ENCODE measurements at places on chromosomes 4 and X. TPM values are rescaled to one million over a fixed set of nuclear protein-coding genes. Genes with fewer than 3 reads are reported as not detected.

Gene XKRX
- 0.36 TPM for total RNA-seq

Gene POF1B
- not detected for total RNA-seq

Gene FLNA
- total RNA-seq: 549 TPM

Gene CXXC4
- not detected for total RNA-seq

Gene MAML3
- 3.1 TPM for total RNA-seq

Gene CXCL6
- 19.0 TPM for total RNA-seq

Gene MAGEA11
- total RNA-seq: not detected

Gene ASMT
- not detected for total RNA-seq

Gene PAGE4
- not detected for total RNA-seq

Measured in fibroblast of the aortic adventitia (primary cell).